ENCODE measurements at places on chromosomes 7 and 10. TPM values are rescaled to one million over a fixed set of nuclear protein-coding genes. Genes with fewer than 3 reads are reported as not detected.

The POLR2J gene
- 20.3 TPM for total RNA-seq

The TMEM72 gene
- total RNA-seq: not detected

The PLAC9 gene
- 12.8 TPM for total RNA-seq

The TLX1 gene
- total RNA-seq: not detected

The SORCS3 gene
- not detected for total RNA-seq

The OPALIN gene
- not detected for total RNA-seq

The ERVW-1 gene
- total RNA-seq: not detected

The ZNF804B gene
- total RNA-seq: not detected

The CCDC172 gene
- total RNA-seq: not detected

The VWA2 gene
- under 0.01 TPM for total RNA-seq

The SPDYE5 gene
- not detected for total RNA-seq

The STRIP2 gene
- total RNA-seq: 5.2 TPM

The CLRN3 gene
- not detected for total RNA-seq

The FGFR2 gene
- total RNA-seq: 0.19 TPM

The CYP3A5 gene
- total RNA-seq: under 0.01 TPM

The WBP1L gene
- total RNA-seq: 65.1 TPM

The ADRB1 gene
- under 0.01 TPM for total RNA-seq

The CC2D2B gene
- under 0.01 TPM for total RNA-seq

The MRLN gene
- total RNA-seq: not detected

The TMEM178B gene
- total RNA-seq: 2.3 TPM

The HOXA6 gene
- total RNA-seq: 0.28 TPM

The ABCC2 gene
- 0.19 TPM for total RNA-seq

The CFAP58 gene
- 1.1 TPM for total RNA-seq

The MYPN gene
- total RNA-seq: 1.1 TPM

The EBLN1 gene
- not detected for total RNA-seq

The PRF1 gene
- total RNA-seq: not detected

The HECTD2 gene
- 8.7 TPM for total RNA-seq

The FRG2B gene
- total RNA-seq: not detected

The CYP2C9 gene
- not detected for total RNA-seq

The NUTM2B gene
- 0.28 TPM for total RNA-seq

The ANKRD1 gene
- total RNA-seq: 169 TPM

The KCNIP2 gene
- total RNA-seq: 2.0 TPM

The NUTM2E gene
- total RNA-seq: under 0.01 TPM

The NEUROG3 gene
- total RNA-seq: not detected

The DDX21 gene
- total RNA-seq: 127 TPM

The ADAM8 gene
- 0.85 TPM for total RNA-seq

The SLC16A9 gene
- total RNA-seq: 4.5 TPM

The ADAM12 gene
- total RNA-seq: 21.3 TPM

The ANXA11 gene
- total RNA-seq: 55.6 TPM

The C10orf53 gene
- not detected for total RNA-seq

The MAGI2 gene
- total RNA-seq: 3.3 TPM

The ZNF467 gene
- total RNA-seq: 0.77 TPM

The ZNF107 gene
- 1.7 TPM for total RNA-seq

The BHLHA15 gene
- 0.77 TPM for total RNA-seq

The NACAD gene
- 0.38 TPM for total RNA-seq

The MSMB gene
- total RNA-seq: not detected

The TLL2 gene
- total RNA-seq: 0.28 TPM

The CTAGE15 gene
- total RNA-seq: not detected

The KCND2 gene
- total RNA-seq: 2.1 TPM

The TFEC gene
- not detected for total RNA-seq

The RADIL gene
- 0.38 TPM for total RNA-seq

The OR2F1 gene
- total RNA-seq: not detected

The WDR37 gene
- 10.4 TPM for total RNA-seq

The NAT16 gene
- not detected for total RNA-seq

The EN2 gene
- not detected for total RNA-seq

The OR13A1 gene
- total RNA-seq: not detected

The BTBD16 gene
- total RNA-seq: under 0.01 TPM

The INSIG1 gene
- 77.5 TPM for total RNA-seq

The SYT15 gene
- under 0.01 TPM for total RNA-seq
